ENCODE measurements at places on chromosomes 2 and 18. TPM values are rescaled to one million over a fixed set of nuclear protein-coding genes. Genes with fewer than 3 reads are reported as not detected.

DNA sequence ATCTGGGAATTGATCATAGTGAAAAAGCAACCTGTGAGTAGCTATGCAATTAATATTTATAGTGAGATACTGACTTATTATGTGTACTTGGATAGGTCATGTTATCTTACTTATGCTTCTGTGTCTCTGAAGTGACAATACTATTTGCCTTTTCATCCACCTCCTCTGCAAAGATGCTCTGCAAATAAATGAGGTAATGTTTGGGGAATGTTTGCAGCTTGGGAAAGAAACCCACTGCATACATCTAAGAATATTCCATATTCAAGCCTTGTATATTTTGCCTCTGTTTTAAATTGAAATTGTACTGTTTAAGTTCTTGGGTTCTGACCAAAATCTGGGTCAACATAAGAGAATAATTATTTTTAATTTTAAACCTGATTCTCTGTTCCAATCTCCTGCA lies 217.4 kb upstream of the DTNA start:
- no peak for DNase-seq
- peaks cover 31% of the 10 kb centered on the region for H3K27me3 ChIP-seq
- H3K36me3 ChIP-seq: no peaks in the 10 kb centered on the region

GRCh38 chr2:31031132-31031706 lies 107.0 kb downstream of the GALNT14 start:
- H3K4me1 ChIP-seq: no peaks in the 10 kb centered on the region
- peaks cover 9% of the 10 kb centered on the region for H3K27me3 ChIP-seq
- no peak for DNase-seq
- H3K4me3 ChIP-seq: no peak overlapping the region

- peaks cover 37% of the 10 kb centered on the region for H3K27me3 ChIP-seq
- H3K27ac ChIP-seq: no peak overlapping the region
- no peaks in the 10 kb centered on the region for H3K36me3 ChIP-seq
- no peak overlapping the region for H3K4me3 ChIP-seq
These were observed 263.4 kb downstream of the SH3BP4 start for GRCh38 chr2:235215248-235215647.

DNA sequence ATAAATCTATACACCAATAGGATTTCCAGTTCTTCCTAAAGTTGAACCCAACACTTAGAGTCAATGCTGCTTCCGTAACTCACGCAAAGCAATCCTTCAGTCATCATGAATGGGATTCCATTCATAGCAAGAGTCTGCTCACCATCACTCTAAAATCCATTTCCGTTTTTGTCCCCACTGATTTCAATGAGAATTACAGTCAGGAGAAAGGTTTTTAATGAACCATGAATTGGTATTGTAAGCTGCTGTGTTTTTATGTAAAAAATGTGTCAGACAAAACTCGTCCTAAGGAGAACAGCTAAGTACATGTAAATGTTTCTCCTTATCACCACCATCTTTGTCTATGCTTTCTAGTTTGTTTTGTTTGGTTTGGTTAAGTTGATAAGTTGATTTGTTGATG lies 391.5 kb downstream of the IRS1 start:
- no peaks in the 10 kb centered on the region for H3K36me3 ChIP-seq
- DNase-seq: no peak
- no peaks in the 10 kb centered on the region for H3K4me1 ChIP-seq
- H3K27ac ChIP-seq: no peak overlapping the region
- H3K27me3 ChIP-seq: peaks cover 41% of the 10 kb centered on the region

DNA sequence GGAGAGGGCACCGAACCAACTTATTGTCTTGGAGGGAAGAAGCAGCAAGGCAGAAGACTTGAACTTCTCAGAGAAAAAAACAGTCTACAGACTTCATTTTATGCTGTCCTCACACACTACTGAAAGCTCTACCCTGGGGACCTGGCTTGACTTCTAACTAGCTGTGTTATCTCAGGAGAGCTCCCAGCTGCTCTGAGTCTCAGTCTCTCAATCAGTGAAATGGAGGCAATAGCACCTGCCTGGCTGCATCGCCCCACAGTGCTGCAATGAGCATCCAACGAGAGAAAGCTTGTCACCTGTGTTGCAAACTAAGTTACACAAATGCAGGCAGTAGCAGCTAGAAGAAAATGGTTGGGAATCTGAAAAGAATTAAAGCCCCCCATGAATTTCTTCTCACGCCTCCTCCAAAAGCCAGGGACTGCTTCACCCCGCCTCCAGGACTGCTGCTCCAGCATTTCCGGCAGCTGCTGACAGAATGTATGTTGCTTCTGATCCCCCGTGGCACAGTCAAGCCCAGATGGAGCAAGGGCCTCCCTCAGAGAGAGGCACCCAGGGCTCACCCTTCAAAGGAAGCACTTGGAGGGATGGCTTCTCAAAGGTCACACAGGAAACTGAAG lies 116.3 kb downstream of the BCL11A start:
- H3K36me3 ChIP-seq: no peaks in the 10 kb centered on the region
- no peaks in the 10 kb centered on the region for H3K27me3 ChIP-seq
- no peak overlapping the region for H3K4me3 ChIP-seq
- no peak for DNase-seq
- no peaks in the 10 kb centered on the region for H3K4me1 ChIP-seq
- H3K27ac ChIP-seq: no peak overlapping the region

OR6B2 gene
- total RNA-seq: not detected

- no peaks in the 10 kb centered on the region for H3K4me1 ChIP-seq
- peaks cover 4% of the 10 kb centered on the region for H3K27me3 ChIP-seq
- DNase-seq: no peak
- no peaks in the 10 kb centered on the region for H3K36me3 ChIP-seq
- no peak overlapping the region for H3K4me3 ChIP-seq
- H3K27ac ChIP-seq: no peak overlapping the region
These were observed 97.9 kb upstream of the ATP8B1 start for GRCh38 chr18:57900906-57901435.

GRCh38 chr2:152814475-152815030 lies 96.1 kb downstream of the ARL6IP6 start:
- no peak overlapping the region for H3K4me3 ChIP-seq
- no peak overlapping the region for H3K27ac ChIP-seq
- H3K27me3 ChIP-seq: peaks cover 18% of the 10 kb centered on the region
- no peaks in the 10 kb centered on the region for H3K4me1 ChIP-seq
- no peak for DNase-seq

Data from activated T-cell treated with anti-CD3 and anti-CD28 coated beads, Interleukin-2, amount 50 U/mL, for 72 hours (primary cell).